Caco-2 (cell line): ENCODE measurements at places on chromosomes 5 and 9. TPM values are rescaled to one million over a fixed set of nuclear protein-coding genes. Genes with fewer than 3 reads are reported as not detected.

Gene FOXD4L6
- not detected in 2 replicates for total RNA-seq

Gene BAG1
- total RNA-seq: 51.2 and 62.1 TPM in 2 replicates

Gene SOX30
- total RNA-seq: 2.9 and 3.1 TPM in 2 replicates

Gene PCDHB8
- total RNA-seq: not detected in 2 replicates

Gene SHOC1
- not detected in 2 replicates for total RNA-seq

Gene MOB3B
- 4.7 and 5.3 TPM in 2 replicates for total RNA-seq

Gene PCDHGA3
- 0.11 TPM in 1 of 2 replicates, not detected in the other for total RNA-seq

Gene MED27
- 24.7 and 30.4 TPM in 2 replicates for total RNA-seq

Gene TCF7
- total RNA-seq: 36.2 and 36.5 TPM in 2 replicates

Gene GPX8
- 18.8 and 18.9 TPM in 2 replicates for total RNA-seq

Gene CATSPER3
- total RNA-seq: 0.46 and 0.61 TPM in 2 replicates

Gene FAM120AOS
- total RNA-seq: 30.1 and 36.0 TPM in 2 replicates

Gene RPP25L
- total RNA-seq: 26.2 and 27.4 TPM in 2 replicates

Gene VDAC1
- total RNA-seq: 317 and 358 TPM in 2 replicates

Gene TLX3
- total RNA-seq: not detected in 2 replicates

Gene SPATA24
- total RNA-seq: 10.1 and 10.2 TPM in 2 replicates

Gene GABRA6
- total RNA-seq: not detected in 2 replicates

Gene EQTN
- total RNA-seq: not detected in 2 replicates

Gene ISCA1
- total RNA-seq: 11.2 and 12.8 TPM in 2 replicates

Gene GARIN3
- not detected in 2 replicates for total RNA-seq

Gene GRXCR2
- 0.16 TPM in 1 of 2 replicates, not detected in the other for total RNA-seq

Gene CAMSAP1
- total RNA-seq: 31.3 and 38.2 TPM in 2 replicates

Gene SPATA31E1
- not detected in 2 replicates for total RNA-seq

Gene FAM221B
- total RNA-seq: not detected in 2 replicates

Gene AK8
- 0.88 and 1.0 TPM in 2 replicates for total RNA-seq

Gene SARDH
- total RNA-seq: 0.36 and 0.37 TPM in 2 replicates

Gene PCDHA13
- not detected in 2 replicates for total RNA-seq

Gene SPRY4
- 7.7 and 8.3 TPM in 2 replicates for total RNA-seq

Gene ZNF483
- not detected in 2 replicates for total RNA-seq

Gene DAPK1
- 65.8 and 79.2 TPM in 2 replicates for total RNA-seq

Gene LIFR
- total RNA-seq: 4.8 and 5.1 TPM in 2 replicates

Gene PDGFRB
- 5.9 and 7.2 TPM in 2 replicates for total RNA-seq

Gene NTNG2
- total RNA-seq: not detected in 2 replicates

Gene GRM6
- not detected in 2 replicates for total RNA-seq

Gene FOXD4L5
- 0.25 and 0.42 TPM in 2 replicates for total RNA-seq
